ENCODE measurements at places on chromosomes 2 and 18.

GRCh38 chr2:167191588-167191987 lies 303.3 kb downstream of the XIRP2 start:
- no peak for DNase-seq

- no peak for DNase-seq
Observed at GRCh38 chr2:237997521-237997920, 30.7 kb downstream of the UBE2F start.

GRCh38 chr2:11009891-11010290 lies 98.2 kb downstream of the KCNF1 start:
- no peak for DNase-seq

DNA sequence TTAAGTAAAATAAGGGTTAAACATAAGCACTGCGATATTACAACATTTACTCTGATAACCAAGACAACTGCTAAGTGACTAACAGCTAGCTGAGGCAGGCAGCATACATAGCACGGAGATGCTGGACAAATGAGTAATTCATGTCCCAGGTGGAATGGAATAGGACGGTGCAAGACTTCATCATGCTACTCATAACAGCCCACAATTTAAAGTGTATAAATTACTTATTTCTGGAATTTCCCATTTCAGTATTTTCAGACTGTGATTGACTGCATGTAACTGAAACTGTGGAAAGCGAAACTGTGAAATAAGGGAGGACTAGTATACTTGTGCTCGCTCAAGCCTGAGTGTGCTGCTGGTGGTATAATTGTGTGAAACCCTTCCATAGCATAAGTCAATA lies 12.9 kb downstream of the IER3IP1 start:
- DNase-seq, result no peak

GRCh38 chr2:191230174-191230573 lies 15.0 kb upstream of the MYO1B start:
- DNase-seq, result no peak

- no peak for DNase-seq
Observed at GRCh38 chr18:13026583-13027270, 35.6 kb downstream of the CEP192 start.

DNA sequence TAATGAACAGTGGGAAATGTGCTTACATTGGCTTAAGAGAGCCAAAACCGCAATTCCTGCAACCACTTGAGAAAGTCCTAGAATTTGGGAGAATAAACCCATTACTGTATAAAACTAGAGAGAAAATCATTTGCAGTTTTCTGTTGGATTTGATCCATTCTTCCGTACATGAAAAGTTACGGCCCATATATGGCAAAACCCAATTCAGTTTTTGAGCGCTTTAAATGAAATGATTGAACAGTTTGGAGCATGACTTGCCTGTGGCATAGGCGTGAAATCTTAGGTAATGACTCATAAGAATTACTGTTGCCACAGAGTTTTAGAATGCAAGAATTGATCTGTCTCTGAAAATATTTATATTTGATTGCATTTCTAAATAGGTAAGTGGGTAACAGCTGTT lies 52.0 kb downstream of the PHLPP1 start:
- DNase-seq, result no peak

DNA sequence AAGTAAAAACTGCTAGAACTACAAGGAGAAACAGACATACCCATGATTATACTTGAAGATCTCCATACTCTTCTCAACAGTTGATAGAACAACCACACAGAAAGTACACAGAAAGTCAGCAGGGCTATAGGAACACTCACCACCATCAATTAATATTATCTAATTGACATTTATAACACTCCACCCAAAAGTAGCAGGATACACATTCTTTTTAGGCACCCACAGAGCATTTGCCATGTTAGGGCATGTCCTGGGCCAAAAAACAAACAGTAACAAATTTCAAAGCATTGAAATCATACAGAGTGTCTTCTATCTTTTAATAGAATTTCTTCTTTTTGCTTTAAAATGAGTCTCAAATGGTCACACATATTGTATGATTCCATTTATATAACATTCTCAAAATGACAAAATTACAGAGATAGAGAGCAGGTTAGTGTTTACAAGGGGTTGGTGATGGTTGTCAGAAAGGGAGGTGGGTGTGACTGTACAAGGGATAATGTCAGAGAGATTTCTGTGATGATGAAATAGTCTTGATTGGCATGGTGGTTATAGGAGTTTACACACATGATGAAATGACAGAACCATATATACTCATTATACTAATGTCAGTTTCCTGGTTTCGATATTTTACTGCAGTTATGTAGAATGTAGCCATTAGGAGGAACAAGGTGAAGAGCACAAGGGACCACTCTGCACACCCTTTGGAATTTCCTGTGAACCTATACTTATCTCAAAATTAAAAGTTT lies 82.8 kb downstream of the NCK2 start:
- no peak for DNase-seq

- peak; percentile 72 for DNase-seq
Observed at GRCh38 chr2:113138428-113139322, 11.3 kb downstream of the IL1RN start.

DNA sequence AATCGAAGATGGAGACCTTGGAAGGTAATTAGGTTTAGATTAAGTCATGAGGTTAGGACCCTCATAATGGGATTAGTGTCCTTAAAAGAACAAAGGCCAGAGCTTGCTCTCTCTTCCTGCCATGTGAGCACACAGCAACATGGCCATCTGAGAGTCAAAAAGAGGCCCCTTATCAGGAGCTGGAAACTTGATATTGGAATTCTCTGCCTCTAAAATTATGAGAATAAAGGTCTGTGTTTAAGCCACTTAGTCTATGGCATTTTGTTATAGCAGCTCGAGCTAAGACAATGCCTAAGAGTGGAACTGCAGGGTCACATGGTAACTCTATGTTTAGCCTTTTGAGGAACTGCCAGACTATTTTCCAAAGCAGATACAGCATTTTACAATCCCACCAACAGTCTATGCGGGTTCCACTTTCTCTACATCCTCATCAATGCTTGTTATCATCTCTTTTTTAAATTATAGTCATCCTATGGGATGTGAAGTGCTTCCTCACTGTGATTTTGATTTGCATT lies 42.4 kb downstream of the THADA start:
- DNase-seq, result no peak

- DNase-seq, result no peak
Observed at GRCh38 chr2:186737732-186738508, 44.1 kb downstream of the FAM171B start.

GRCh38 chr18:59823596-59824195 lies 76.1 kb upstream of the PMAIP1 start:
- DNase-seq, result peak; percentile 68

- no peak for DNase-seq
Observed at GRCh38 chr2:14257801-14258507, 374.6 kb upstream of the LRATD1 start.

DNA sequence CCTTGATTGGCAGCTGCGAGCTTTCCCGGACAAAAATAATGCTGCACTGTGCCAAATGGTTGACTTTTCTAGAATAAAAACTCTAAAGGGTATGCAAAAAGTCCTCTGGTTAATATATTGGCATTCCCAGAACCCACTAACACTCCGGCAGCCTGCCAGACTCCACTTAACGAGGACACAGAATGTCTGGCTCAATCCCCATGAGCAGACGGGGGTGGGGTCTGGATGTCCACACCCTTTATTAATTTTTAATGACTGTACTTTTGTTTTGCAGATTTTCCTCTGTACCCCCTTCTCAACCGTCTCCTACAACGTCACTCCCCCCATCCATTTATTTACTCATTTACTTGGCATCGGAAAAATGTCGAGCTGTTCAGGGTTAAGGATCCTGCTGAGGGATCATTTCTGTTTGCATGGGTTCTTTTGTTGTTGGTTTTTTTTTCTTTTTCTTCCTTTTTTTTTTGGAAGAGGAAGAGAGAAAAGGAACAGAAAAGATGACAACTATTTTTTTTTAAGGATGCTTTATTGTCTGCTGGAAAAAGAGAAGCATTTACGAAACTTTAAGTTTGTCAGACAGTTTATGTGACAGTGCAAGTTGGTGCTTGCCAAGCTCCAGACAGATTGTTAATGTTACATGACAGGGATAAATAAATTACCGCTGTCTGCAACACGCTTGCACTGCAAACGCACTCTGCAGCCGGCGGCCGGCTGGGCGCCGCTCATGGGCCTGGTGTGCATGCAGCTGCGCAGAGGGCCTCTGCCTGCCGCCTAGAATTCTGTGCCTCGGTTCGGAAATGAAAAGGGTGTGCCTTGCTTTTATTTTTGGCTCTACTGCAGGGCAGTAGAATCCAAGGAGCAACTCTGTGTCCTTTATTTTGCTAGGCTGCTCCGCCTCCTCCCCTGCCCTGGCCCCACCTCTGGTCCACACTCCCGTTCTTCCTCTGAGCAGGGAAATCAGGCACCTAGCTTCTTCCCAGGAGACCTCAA lies 3.6 kb downstream of the LDLRAD4 start:
- DNase-seq, result no peak

DNA sequence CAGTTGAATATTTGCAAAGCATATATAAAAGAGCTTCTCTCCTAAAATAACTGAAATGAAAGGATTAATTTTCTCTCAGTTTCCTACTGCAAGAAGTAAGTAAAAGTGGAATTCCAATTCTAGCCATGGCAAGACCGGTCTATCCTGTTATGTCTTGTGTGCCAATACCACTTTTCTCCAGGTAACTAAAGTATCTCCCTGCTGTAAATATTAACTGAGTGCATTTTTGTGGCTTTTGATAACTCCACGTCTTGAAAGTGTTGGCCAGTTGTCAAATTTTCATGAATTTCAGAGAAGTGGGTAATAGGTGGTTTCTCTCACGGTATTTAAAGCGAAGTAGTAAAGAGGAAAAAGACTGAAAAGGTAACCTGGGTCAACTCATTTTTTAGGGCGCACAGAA lies 225.9 kb downstream of the NEDD4L start:
- no peak for DNase-seq

GRCh38 chr2:76721226-76721625 lies 801.0 kb downstream of the LRRTM4 start:
- DNase-seq, result no peak

DNA sequence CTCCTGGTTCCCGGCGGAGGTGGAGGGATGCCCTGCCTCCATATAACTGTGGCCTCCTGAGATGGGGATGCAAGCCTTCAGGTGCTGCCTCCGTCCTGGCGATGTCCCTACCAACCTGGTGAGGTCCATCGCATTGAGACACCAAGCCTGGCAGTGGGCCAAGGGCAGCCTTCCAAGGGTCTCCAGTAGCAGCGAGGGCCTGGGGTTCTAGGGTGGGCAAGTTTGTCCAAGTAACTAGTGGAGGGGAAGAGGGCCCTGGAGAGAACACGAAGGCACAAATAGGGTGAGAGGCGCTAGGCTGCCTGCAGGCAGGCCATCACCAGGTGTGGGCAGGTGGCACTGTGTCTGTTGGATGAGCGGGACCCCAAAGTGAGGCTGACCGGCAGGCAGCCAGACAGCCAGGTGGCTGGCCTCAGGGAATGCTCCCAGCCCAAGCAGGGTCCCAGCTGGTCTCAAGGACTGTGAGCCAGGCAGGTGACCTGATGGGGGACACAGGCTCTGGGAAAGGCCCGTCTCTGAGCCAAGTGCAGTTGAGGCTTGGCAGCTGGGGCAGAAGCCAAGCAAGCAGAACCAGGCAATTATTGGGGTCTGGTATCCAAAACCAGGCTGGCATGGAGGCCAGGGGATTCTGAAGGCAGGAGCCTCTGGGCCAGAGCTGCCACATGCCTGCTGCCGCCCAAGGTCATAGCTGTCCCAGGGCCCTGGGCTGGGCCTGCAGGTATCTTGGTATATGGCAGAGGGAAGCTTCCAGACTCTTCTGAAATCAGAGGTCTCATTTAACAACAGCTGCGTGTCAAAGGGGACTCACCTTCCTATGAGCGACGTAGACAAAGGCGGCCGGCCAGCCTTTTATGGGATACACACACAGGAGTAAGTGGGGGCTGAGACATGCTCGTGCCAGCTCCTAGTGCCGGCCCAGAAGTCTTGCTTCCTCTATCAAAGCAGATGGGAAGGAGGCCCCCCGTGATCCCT lies 23.4 kb downstream of the RAMP1 start:
- DNase-seq, result no peak

GRCh38 chr2:168244318-168244717 lies 3.1 kb downstream of the STK39 start:
- DNase-seq, result peak; percentile 35

- no peak for DNase-seq
Observed at GRCh38 chr2:222100704-222101699, 197.8 kb downstream of the PAX3 start.

DNA sequence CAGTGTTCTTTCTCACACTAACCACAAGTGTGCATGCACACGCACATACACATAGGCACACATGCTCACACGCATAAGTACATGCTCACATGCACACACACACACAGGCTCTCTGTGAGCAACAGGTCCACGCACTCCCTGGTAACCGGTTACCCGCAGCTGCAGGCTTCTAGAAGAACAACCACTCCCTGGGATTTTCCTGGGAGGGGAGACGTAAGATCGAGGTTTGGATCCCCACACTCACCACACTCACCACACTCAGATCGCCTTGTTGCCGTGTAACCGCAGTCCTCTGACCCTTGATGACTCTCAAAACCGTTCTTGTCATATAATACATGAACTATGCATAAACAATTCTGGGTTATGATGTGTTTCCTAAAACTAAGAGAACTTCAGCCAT lies 42.2 kb downstream of the TTC32 start:
- no peak for DNase-seq

DNA sequence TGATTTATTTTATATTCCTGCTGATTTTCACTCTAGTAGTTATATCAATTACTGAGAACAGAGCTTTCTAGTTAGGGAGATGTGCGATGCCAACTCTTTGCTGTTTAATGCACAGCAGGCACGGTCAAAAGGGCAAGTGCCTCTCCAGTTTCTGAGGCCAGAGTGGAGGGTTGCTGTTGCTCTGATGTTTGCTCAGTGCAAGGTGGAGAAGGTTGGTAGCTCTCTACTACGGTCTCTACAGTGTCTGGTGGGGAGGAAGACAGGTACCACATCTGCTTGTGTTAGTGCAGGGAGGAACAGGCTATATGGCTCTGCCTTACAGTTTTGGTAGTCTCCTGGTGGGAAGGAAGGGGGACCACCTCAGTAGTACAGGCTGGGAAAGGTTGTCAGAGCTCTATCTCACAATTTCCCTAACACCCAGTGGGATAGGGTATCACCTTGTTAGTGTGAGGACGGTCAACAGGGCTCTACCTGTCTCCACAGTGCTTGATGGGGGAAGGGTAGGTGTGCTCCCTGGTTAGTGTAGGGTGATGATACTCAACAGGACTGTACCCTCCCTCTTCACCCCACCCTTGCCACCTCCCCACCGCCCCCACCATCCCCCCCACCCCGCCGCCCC lies 85.9 kb downstream of the FANCL start:
- no peak for DNase-seq

DNA sequence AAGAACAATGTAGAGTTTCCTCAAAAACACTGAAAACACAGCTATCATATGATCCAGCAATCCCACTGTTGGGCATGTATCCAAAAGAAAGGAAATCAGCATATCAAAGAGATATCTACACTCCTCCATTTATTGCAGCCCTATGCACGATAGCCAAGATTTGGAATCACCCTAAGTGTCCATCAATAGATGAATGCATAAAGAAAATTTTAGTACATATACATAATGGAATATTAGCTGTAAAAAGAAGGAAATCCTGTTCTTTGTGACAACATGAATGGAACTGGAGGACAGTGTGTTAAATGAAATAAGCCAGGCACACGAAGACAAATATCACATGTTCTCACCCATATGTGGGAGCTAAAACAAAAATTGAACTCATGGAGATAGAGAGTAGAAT lies 114.5 kb upstream of the FN1 start:
- DNase-seq, result no peak

- no peak for DNase-seq
Observed at GRCh38 chr2:108554528-108554927, 20.3 kb downstream of the LIMS1 start.
